ENCODE measurements at places on chromosomes 5 and 9.

DNA sequence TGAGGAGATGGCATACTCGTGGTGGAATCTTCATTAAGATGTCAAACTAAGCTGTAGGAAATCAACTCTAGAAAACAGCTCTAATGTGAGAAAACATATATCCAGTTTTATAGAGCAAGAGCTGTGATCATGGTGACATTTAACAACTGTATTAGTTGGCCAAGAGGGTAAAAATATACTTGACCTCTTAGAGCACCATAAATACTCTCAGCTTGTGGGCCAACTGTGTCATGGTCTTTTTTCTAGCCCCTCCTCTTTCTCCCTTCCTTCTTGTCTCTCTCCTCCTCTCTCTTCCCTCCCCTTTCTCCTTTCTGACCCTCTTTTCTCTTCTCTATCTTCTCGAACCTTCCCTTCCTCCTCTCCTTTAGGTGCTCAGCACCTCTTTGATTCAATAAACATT, 54.7 kb downstream of the TMC1 start:
- no peak for DNase-seq

DNA sequence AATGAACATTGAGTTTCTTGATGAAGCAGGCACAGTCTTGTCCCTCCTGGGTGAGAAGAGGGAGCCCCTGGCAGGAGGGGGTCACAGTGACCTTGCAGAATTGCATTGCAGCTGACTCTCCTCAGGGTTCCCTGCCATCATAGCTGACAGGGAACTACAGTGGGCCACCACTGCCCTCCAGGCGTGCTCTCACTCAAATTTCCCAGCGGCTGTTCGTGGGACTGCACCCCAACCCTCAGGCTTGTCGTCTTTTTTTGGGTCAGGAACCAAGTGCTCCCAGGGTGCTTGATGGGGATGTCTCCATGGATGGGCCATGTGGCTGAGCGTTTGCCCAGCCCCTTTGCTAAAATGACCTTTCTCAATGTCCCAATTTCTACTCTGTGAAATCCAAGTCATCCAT, 215.8 kb downstream of the MELK start:
- DNase-seq, result no peak

GRCh38 chr5:154095904-154096303, 57.1 kb downstream of the MFAP3 start:
- DNase-seq, result no peak

GRCh38 chr5:20486826-20487225, 498.8 kb upstream of the CDH18 start:
- no peak for DNase-seq

DNA sequence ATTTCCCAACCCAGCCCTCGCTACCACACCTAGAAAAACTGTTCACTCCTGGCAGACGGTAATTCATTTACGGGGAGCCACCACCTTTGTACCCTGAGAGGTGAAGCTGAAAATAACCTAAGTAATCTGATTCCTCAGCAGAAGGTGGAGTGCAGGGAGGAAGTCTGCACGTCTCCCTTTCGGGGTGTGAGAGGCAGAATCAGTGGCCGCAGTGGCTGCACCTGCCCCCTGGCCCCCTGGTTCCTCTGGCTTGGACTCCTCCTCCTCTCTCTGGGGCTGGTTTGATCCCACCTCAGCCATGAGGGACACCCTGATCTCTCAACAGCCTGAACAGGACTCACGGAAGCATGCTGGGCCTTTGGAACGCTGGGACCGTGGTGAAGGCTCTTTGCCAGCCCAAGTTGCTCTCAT, 10.5 kb downstream of the TMEM174 start:
- no peak for DNase-seq

- DNase-seq, result no peak
Measured at GRCh38 chr5:35002459-35002858, 45.3 kb downstream of the AGXT2 start.

DNA sequence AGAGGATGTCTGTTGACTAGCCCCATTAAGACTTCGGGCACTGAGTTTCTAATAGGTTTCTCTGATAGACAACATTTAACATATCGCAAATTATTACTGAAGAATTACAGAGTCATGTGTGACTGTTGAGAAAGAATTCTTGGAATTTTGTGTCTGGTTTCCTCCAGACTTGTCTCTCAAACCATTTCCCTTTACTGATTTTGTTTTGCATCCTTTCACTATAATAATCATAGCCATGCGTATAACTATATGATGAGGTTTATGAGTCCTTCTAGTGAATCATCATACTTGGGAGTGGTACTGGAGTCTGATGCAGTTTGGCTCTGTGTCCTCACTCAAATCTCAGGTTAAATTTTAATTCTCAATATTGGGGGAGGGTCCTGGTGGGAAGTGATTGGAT, 27.0 kb downstream of the ZNF169 start:
- no peak for DNase-seq

GRCh38 chr5:149433524-149434131, 54.5 kb upstream of the IL17B start:
- DNase-seq, result no peak

- DNase-seq, result no peak
Measured at GRCh38 chr9:104980039-104980654, 52.2 kb upstream of the ABCA1 start.

DNA sequence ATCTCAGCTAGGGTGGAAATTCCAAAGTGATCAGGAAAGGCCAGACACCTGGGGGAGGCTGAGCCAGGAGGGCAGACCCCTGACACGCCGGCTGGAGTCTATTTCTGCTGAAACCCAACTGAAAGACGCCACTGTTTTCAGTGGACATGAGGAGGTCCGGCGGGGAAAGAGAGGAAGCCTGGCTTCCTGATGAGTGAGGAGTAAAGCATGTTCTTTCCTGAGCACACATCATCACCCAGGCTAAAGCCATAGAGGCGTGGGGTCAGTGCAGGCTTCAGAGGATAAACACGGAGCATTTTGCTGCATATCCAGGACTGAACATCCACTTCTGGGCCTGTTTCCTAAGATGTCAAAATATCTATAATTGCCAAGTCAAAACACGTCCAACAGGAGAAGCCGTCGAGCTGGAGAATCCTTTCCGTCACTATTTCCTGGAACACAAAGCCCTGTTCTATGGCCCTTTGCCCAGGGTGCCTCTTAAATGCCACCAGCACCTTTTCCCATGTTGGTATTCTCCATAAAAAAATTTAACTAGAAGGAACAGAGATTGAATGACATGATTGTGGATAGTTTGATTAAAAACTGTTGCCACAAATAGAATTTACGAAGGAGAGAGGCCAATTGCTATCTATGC, 597.9 kb upstream of the ADAMTS16 start:
- no peak for DNase-seq

- no peak for DNase-seq
Measured at GRCh38 chr5:10941900-10942299, 180.9 kb upstream of the DAP start.

- no peak for DNase-seq
Measured at GRCh38 chr5:98557916-98558315, 215.5 kb upstream of the RGMB start.

GRCh38 chr5:68843624-68844364, 250.0 kb upstream of the SLC30A5 start:
- no peak for DNase-seq

DNA sequence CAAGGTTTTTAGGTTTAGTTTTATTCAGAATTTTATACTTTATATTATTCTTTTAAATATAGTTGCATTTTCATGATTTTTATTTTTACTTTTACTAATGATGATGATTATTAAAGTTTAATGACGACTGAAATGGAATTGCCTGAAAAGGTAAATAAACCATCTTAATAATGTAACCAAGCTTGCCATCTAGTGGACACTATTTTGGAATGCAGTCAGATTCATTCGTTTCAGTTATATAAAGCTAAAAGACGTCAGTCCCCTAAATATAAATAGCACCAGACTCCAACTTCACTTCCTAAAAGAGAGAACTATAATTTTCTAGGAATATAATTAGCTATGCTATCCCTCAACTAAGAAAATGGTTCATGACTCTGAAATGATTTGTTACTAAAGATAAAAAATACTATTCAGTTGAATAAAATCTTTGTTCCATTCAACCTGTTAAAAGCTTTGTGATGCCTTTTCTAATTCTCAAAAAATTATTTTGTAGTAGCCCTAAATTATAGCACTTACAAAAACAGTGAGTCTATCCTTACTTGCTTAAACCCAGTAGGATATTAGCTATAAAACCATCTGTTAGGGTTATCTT, 19.9 kb downstream of the ABITRAM start:
- peak; percentile 24 for DNase-seq

- no peak for DNase-seq
Measured at GRCh38 chr5:75611311-75612225, at the start of gene ANKDD1B. TSS of gene ANKDD1B (plus strand) at chr5:75611453. CDS start at chr5:75611635, 182 bp downstream.

DNA sequence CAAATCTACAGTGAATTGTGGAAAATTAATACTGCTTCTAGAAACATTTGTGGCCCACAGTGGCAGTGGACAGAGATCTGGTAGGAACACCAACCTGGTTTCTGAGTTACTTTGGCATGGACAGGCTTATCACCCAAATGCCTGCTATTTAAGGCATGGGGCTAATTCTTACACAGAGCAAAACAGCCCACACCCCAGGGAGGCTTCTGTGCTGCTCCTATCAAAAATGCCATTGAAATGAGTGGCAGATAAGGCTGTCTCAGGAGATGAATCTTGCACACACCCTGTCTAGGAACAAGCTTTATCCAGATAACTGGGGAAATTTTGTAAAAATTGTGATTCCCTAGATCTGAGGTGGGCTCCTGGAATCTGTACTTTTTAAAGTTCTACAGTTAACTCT, 307.1 kb downstream of the TLE1 start:
- DNase-seq, result no peak

DNA sequence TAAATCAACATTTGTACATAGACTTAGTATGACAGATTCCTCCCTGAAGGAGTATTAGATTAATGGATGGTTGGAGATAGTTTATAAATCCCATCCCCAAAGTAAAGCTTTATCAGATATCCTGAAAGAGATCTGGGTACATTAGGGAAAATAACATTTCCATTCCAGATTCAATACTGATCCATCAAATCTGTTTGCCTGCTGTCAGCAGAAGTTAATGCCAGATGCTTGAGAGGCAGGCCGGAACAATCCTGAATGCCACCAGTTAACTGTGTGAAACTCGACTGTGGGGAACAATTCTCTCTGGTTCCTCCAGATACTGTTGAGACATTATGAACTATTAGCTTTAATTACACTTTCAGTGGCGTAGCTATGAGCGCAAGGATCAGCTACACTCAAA, 1166.8 kb downstream of the MAT2B start:
- no peak for DNase-seq

DNA sequence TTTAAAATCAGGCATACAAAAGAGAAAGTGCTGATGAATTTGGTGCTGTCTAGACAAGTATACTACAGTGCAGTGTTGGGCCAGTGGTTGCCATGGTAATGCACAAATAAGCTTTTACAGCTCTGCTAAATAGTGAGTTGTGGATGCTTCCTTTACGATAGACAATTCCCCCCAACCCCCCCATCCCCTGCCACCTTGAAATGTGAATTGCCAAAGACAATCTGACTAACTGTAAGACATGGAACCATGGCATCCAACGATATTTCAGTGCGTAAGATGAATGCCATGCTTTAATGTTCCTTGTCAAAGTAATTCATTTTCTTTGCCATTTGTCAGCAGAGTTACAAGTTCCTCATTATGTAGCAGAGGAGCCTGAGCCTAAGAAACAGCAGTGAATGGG, 91.5 kb upstream of the NREP start:
- no peak for DNase-seq

- DNase-seq, result no peak
Measured at GRCh38 chr9:34070606-34071324, 22.1 kb upstream of the UBAP2 start.

- no peak for DNase-seq
Measured at GRCh38 chr9:15086778-15087324, 176.6 kb upstream of the FREM1 start.

GRCh38 chr9:94610181-94610606, 16.6 kb upstream of the FBP2 start:
- DNase-seq, result no peak

GRCh38 chr9:135416664-135417290, 62.8 kb upstream of the PPP1R26 start:
- DNase-seq, result no peak

- no peak for DNase-seq
Measured at GRCh38 chr5:41270423-41271251, 57.3 kb upstream of the C6 start.

- no peak for DNase-seq
Measured at GRCh38 chr9:113192455-113192854, 28.6 kb downstream of the FKBP15 start.

GRCh38 chr5:133124891-133125290, 73.1 kb downstream of the HSPA4 start:
- DNase-seq, result no peak

GRCh38 chr5:72618708-72619107, 111.5 kb upstream of the ZNF366 start:
- no peak for DNase-seq

DNA sequence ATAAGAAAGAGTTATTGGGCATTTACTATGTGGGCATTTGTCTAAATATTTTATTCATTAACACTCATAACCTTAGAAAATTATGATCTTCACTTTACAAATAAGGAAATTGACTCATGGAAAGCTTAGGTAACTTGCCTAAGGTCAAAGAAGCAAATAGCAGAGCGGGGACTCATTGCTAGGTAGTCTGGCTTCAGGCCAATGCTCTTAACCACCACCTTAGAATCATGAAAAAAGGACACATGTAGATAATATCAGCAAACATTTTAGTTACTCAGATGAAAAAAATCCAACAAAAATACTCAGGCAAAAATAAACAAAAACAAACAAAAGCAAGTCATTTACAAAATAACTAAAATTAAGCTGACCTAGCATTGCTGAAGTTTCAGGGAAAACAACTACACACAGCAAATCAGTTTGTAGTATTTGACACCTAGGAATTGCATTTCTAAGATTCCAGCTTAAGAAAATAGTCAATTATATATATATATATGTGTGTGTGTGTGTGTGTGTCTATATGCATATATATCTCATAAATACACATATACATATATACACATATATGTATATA, 166.0 kb downstream of the HMHB1 start:
- no peak for DNase-seq

GRCh38 chr5:1338506-1339070, 6.3 kb downstream of the CLPTM1L start:
- DNase-seq, result no peak

DNA sequence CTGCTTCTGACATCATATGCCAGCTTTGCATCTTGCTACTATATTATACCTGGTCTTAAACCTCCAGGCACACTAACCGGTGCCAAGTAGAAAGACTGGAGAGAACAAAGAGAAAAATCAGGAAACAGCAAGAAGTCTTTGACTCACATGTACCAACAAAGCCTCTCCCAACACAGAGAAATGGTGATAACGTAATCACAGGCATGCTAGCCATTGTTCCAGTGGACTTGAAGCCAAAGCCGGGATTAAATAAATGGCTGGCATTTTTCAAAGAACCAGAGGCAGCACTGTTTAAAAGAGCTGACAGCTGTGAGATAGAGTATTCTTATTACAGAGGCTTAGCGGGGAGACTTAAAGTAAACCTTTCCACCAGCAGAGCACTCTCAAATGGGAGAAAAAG, 148.4 kb upstream of the NFIL3 start:
- DNase-seq, result no peak

GRCh38 chr9:69946800-69947437, 96.7 kb upstream of the MAMDC2 start:
- DNase-seq, result no peak
